ENCODE measurements at places on chromosomes 5 and 9.

DNA sequence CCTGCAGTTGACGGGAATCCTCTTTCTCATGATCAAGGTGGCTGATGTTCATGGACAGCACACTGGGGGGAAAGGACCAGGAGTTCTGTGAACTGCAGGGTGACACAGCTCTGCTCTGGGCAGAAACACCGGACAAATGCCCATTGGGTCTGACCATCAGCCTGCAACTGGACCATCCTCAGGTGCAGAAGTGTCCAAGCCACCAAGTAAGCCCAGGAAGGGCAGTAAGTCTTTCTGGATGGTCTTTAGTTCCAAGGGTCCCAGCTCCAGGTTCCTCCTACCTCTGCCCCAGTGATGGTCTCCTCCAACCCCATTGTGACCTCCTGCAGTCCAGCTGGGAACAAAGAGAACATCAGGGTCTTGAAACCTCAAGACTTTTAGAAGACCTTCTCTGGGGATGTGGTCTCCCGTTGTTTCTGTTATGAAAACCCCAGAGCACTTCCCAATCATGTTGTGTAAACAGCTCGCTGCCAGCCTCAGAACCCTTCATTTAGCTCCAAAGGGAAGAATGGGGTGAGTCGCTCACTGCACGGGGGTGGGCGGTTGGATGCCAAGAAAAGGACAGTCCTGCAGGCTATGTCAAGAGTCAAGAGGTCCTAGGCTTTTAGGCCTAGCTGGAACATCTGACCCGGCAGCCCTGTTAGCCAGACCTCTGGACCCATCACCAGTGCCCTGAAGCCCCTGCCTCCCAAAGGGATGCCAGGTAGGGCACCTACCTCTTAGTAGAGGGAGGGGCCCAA, 41.8 kb upstream of the TCF7 start:
- DNase-seq: no peak

DNA sequence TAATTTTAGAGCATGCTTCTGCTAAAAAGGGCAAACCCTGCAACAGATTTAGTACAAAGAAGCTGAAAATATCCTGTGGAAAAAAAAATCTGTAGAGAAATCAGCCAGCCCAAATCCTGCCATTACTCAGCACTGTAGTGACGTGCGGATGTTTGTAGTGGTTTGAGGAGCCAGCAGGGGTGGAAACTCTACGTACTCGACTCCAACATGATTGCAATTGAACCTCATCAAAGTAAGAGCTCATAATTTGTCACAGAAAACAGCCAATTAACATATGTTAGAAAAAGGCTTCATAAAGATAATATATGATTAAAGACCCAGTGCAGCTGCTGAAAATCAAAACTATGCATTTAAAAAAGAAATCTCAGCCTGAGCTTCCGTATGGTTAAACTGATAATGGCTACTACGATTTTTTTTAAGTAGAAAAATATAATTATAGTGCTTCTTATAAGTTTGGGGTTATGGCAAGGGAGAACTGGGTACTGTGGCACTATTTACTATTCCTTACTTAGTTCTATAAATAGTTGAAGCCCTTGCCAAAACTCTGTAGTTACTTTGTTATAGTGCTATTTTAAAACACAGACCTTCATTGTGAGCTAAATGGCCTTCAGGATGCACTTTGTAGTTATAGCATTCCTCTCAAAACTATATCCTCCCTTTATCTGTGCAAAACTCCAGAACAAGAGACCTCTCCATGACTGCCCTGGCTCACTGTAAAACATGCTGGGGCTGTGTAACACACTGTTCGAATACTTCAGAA, 49.4 kb downstream of the MEF2C start:
- DNase-seq: no peak

- DNase-seq: no peak
These were observed 318.4 kb downstream of the ARL15 start for GRCh38 chr5:53991942-53992341.

GRCh38 chr5:31554552-31554951, 22.5 kb downstream of the C5orf22 start:
- DNase-seq: no peak

- no peak for DNase-seq
These were observed 688.0 kb upstream of the COX7C start for GRCh38 chr5:85929713-85930112.

- DNase-seq: no peak
These were observed 21.7 kb upstream of the NANS start for GRCh38 chr9:98034593-98035546.

- no peak for DNase-seq
These were observed 87.6 kb upstream of the PLCXD3 start for GRCh38 chr5:41598011-41598410.

- DNase-seq: no peak
These were observed 300.3 kb downstream of the CETN3 start for GRCh38 chr5:90109285-90109684.

Measured in cerebellar nuclear complex (tissue), 1 donor.